Fibroblast of lung (primary cell): ENCODE measurements at places on chromosomes 16 and 17.
A peak's percentile ranks its signal among the peaks of the same experiment; 100 is the strongest.

DNA sequence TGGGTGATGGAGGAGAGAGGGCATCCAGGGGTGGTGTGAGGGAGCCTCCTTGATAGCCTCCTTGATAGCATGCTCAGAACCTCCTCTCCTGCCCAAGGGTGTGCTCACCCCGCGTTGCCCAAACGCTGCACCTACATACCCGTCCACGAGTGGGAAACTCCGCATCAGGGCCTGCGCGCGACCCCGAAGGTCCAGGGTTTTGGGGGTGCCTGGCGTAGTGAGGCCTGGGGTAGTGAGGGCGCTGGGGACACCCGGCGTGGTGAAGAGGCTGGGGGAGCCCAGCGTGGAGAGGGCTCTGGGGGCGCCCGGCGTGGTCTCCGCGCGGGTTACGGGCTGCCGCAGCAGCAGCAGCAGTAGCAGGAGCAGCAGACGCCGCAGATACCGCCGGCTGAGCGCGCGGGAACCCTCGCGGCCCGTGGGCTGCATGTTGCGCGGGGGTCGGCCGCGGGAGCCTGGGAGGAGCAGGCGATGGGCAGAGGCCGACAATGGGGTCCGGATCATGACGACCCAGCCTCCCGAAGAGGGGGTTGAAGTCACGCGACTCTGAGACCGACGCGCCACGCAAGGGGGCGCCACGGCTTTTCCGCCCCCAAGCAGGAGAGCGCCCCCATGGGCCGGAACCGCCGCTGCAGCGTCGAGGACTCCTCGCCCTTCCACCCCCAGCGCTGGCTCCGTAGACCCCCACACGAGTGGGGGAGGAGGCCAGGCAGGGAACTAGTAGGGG is at the start of gene DPEP3:
Gene DPEP3 (minus strand): TSS at position 545 of the 724 bp plus-strand sequence. CDS start 119 bp downstream, at position 426.
- DNase-seq: no peak

DNA sequence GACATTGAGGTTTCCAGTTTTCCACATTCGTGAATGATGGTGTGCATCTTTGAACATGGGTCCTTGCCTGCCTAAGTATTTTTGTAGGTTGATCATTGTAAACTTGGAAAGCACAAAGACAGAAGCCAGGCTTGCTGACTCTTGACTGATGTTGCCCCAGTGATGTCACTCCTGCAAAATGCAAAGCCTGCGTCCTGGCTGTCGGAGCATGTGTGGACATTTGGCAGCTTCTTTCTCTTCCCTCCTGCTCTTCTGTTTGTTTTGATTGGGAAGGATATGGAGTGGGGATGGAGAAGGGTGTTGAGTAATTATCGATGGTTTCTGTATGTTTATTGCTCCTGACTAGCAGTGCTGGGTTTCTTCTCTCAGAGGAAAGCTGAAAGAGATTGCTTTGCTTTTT is 3.2 kb downstream of the NDE1 start:
- DNase-seq: peak; percentile 92

GRCh38 chr16:49280841-49281371 is 732 bp downstream of the CBLN1 start:
- DNase-seq: no peak

GRCh38 chr17:75819116-75819515 is 25.1 kb downstream of the UNC13D start:
- no peak for DNase-seq

- DNase-seq: no peak
Measured at GRCh38 chr17:44120851-44121605, 2.4 kb downstream of the HDAC5 start.

DNA sequence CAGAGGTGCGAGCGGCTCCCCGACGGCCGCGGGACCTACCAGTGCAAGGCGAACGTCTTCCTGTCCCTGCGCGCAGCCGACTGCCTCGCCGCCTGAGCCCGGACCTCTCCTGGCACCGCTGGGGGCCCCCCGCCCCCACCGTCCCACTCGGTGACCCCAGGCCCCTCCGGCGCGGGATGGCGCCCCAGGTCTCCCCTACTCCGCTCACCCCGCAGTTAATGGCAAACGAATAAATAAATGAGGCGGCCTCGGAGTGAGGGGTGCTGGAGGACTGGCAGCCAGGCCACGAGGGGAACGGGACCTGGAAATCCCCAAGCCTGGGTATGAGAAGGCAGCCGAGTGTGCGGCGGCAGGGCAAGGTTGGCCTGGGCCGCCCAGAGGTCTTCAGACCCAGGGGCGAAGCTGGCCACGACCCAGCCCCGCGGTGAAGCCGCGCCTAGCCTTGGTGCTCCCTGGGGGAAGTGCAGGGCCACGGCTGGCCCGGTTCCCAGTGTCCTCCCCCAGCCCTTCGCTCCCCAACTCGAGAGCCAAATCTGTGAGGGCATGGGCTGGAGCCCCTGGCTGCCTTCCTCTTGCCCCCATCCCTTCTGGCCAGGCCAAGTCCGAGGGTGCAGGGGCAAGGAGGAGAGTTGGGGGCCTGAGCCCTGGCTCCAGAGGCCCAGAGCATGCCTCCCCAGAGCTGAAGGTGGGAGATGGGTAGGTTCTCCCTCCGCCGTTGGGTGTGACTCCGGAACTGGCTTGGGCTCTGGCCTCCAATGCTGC is 796 bp downstream of the NPB start:
- DNase-seq: no peak

GRCh38 chr16:68839831-68840230 is 3.5 kb upstream of the TANGO6 start:
- DNase-seq: no peak

GRCh38 chr16:87297407-87297806 is 19.8 kb downstream of the C16orf95 start:
- DNase-seq: no peak
